Activated naive CD4-positive, alpha-beta T cell treated with anti-CD3 and anti-CD28 coated beads, Interleukin-2, amount 10 ng/mL, durations not matched to agents 5 hours and 36 hours (primary cell): ENCODE measurements at places on chromosomes 11 and 22. TPM values are rescaled to one million over a fixed set of nuclear protein-coding genes. Genes with fewer than 3 reads are reported as not detected.

RTN4R gene
- 5.2 TPM for total RNA-seq

GSTT2B gene
- total RNA-seq, result not detected

KRTAP5-10 gene
- total RNA-seq, result 0.26 TPM

PATE2 gene
- total RNA-seq, result not detected
